ENCODE measurements at places on chromosomes 12 and 14.

DNA sequence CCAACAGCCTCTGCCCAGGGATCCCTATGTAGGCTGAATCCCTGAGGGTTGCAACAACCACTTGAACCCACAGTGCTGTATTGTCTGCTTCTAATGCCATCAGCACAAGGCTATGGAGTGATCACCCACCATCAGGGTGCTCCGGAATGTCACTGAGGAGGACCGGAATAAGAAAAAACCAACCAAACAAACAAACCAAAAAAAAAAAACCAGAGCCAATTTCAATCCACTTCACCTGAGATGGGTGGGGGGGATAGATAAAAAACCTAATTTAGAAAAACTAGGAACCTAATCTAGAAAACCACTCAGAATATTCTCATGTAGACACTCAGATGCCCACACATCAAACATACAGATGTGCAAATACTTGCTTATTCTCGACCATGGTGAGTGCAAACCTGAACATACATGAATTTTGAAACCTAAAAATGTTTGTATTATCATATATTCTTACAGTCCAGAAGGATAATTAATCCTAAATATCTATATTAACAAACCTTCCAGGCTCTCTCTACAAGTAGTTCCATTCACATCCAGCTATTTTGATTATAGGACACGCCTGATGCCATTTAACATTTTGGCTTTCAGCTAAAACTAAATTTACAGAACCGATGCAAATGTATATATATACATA is 3.7 kb downstream of the TBX5 start:
- ATAC-seq, result no peak

DNA sequence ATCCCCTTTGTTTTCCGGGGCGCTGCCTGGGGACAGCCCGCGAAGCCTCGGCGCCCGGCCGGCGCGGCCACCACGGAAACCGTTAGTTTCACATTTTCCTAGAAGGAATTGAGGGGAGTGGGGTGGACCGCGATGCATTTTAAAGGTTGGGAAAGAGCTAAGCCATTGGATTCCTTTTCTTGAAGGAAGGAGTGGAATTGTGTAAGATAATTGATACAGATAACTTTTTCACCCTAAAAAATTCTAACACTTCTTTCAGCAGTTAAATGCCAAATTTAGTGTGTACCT is 137.1 kb downstream of the MON2 start:
- no peak for ATAC-seq

DNA sequence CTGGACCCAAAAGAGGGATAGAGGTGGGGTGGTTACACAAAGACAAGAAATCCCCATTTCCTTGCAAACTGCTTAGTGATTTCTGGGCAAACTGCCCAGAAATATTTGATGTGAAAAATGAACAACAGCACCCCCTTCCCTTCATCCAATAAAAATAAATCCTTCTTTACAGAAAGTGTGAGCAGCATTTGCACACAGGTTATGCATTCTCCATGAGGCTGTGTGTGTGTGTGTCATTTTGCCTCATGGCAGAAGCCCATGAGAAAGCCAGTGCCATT is 17.2 kb upstream of the NRXN3 start:
- no peak for ATAC-seq

DNA sequence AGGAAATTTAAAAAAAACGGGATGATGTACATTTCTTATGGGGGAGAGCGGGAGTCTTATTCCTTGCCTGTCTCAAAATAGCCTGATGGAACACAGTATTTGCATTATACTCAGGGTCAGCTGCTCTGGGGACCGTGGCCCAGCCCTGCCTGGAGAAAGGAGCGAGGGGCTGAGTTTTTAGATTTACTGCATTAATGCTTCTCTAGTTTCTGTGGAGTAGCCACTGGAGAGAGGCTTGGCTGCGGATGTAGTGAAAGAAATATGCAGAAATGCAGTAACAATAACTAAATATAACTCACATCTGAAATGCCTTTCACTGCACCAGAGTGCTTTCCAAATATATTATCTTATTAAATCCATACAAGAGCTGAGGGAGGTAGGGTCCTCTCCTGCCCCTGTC is 87.6 kb upstream of the MAP1LC3B2 start:
- ATAC-seq, result no peak

- no peak for ATAC-seq
Measured at GRCh38 chr14:67468378-67468730, 20.2 kb downstream of the TMEM229B start.

DNA sequence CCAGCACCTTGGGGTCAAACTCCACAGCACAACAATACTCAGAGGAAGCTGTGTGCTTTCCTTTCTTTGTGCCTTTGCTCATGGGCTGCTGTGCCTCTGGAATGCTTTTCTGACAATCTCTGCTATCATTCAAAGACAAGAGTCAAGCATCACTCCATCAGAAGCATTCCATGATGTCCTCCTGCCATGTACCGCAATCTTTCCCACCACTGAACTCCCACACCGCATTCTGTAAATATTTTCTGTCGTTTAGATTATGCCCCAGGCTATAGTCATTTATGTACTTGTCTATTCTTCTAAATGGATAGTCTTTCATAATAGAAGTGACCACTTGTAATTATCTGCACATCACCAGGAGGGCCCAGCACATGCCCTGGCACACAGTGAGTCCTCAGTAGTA is 327.8 kb downstream of the PDZRN4 start:
- no peak for ATAC-seq

DNA sequence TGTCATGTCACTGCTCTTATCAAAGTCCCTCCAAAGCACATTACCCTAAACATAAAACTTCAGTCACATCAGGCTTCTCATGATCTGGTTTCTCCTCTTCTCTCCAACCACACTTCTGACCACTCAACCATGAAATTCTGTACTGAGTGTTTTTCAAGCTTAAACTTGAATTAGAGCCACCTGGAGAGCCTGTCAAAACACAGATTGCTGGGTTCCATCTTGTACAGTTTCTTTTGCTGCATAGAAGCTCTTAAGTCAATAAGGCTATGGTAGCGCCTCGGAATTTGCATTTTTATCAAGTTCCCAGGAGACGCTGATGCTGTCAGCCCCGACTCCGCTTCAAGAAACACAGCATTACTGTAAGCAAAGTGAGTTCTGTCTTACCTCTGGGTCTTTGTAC is 16.4 kb upstream of the SRRM4 start:
- ATAC-seq, result no peak

All from activated T-helper 17 cell treated with anti-CD3 and anti-CD28 coated beads, Interleukin-2, amount 50 U/mL, for 72 hours (primary cell).